ENCODE measurements at places on chromosomes 2 and 18. TPM values are rescaled to one million over a fixed set of nuclear protein-coding genes. Genes with fewer than 3 reads are reported as not detected.

Gene VPS54
- total RNA-seq = 16.0 TPM

Gene SPP2
- not detected for total RNA-seq

Gene ZSWIM2
- not detected for total RNA-seq

Gene CCL20
- total RNA-seq = not detected

Gene CCBE1
- total RNA-seq = not detected

Gene ADRA2B
- total RNA-seq = 0.26 TPM

Gene DSG2
- 0.25 TPM for total RNA-seq

Gene SLC23A3
- 4.7 TPM for total RNA-seq

Gene SRD5A2
- total RNA-seq = not detected

Gene SLC40A1
- total RNA-seq = 4.1 TPM

Gene TMEFF2
- total RNA-seq = not detected

Gene LBX2
- total RNA-seq = 1.2 TPM

Gene TCF7L1
- total RNA-seq = not detected

Gene CCDC178
- total RNA-seq = not detected

Gene STARD6
- not detected for total RNA-seq

Gene CFC1
- total RNA-seq = not detected

GRCh38 chr2:40062381-40062780 lies 283.3 kb upstream of the THUMPD2 start:
- no peak for DNase-seq

DNA sequence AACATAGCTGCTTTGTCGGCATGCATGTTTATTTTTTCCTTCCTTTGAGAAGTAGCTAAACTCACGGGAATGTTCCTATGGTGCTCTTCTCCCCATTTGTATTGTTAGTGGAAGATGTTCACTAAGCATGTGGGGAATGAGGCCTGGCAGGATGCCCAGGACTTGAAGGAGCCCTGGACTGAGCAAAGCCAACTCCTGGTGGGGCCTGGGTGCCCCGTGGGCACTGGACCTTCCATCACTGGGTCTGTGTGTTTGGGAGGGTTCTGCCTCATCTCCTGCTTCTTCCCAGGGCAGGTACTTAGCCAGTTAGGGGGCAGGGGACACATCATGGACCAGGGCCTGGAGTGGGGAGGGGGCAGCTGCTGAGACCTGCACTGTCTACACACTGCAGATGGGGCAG lies 49.3 kb downstream of the ACAA2 start:
- DNase-seq = no peak

DNA sequence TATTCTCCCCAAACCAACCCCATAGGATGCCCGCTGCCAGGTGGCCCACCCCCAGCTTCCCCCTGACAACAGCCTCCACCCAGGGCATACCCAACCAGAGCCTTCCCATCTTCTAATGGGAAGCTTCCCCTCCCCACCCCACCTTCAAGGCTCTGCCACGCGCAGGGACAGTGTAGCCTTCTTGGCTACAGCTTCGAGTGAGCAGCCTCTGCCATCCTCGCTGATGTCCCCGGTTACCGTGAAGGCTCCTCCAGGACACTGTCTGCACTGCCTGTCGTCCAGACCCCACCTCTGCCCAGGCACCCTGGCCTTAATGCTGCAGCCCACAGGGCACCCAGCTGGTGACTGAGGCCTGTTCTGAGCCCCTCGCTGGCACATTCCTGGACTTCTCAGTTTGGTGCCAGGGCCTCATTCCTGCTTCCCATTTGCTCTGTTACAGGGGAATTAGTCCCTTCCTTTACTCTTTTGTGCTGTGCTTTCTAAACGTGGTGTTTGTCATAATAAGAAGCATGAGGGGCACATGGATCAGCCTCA lies 13.0 kb upstream of the ADNP2 start:
- no peak for DNase-seq

DNA sequence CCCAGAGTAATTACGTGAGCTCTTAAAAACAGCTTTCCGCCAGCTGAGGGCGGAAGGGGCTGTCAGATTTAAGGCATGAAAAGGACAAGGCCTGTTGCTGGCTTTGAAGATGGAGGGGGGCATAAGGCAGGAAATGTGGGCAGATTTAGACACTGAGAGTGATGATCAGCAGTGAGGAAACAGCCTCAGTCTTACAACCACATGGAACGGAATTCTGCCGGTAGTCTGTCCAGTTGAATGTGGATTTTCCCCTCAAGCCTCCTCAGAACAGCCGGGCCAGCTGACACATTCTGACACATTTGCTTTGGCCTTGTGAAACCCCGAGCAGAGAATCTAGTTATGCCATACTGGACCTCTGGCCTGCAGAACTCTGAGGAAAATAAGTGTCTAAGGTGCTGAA lies 16.6 kb downstream of the POLE4 start:
- DNase-seq = no peak

DNA sequence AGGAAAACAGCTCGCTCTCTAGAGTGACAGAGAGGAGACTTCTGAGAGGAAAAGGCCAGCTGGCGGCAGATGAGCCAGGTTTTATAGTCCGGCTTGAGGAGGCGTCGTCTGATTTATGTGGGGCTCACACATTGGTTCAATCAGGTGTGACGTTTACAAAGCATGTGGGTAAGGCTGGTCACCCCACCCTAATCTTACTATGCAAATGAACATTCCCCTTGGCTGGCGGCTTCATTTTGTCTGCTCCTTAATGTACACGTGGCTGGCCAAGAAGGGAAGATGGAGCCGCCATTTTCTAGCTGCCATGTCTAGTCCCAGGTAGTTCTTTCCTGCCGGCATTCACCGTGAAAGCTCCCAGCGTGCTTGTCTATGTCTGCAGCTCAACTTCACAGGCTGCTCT lies 299.1 kb upstream of the SPRED2 start:
- DNase-seq = no peak

- no peak for DNase-seq
Observed at GRCh38 chr2:163664610-163665009, 71.2 kb downstream of the FIGN start.

DNA sequence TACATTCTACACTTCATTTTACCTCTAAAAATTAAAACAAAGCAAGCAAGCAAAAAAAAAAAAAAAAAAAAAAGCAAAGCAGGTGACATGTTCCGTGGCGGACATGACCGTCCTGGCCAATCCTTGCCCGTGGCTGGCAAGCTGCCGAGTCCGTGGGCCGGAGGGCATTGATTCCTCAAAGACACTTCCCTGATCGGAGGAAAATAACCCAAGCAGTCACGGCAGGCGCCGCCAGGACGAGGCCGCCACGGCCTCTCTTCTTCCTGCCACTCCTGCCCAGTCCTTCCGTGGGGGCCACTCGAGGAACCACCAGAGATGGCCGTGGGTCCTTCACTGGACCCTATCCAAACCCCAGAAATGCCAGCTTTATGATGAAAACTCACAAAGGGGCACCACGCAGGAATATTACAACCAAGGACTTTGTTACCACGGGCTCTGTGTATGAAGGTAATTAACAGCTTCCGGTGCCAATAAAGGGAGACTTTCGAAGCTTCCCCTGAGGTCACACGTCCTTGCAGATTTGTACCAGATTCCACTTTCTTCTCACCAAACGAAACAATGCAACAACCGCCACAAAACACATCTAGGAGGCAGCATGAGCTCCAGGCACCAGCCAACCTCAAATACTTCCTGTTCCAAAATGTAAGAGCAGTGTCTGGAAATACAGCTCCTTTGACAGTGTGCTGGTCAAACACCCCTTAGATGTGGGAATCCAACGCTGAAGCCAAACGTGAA lies 170.3 kb downstream of the HDAC4 start:
- no peak for DNase-seq

- peak; percentile 70 for DNase-seq
Observed at GRCh38 chr2:111116843-111117597, 3.7 kb upstream of the BCL2L11 start.

GRCh38 chr2:144686518-144687215 lies 166.7 kb upstream of the ZEB2 start:
- no peak for DNase-seq

DNA sequence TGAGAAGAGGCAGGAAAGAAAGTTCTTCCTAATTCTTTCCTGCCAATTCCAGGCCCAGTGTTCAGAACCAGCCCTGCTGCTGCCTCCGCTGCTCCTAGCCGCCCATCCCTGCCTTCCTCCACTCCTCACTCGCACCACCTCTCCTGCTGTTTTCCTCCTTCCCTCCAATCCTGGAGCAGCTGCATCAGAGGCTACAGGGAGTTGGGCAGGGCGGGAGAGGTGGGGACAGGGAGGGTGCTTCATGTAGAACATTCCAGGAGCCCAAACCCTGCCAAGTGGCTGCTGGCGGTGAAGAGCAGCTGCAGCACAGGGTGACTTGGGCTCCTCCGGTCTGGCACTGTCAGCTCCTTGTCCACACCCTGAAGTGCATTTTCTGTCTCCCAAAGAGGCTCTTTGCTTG lies 176.3 kb downstream of the TNS1 start:
- no peak for DNase-seq

DNA sequence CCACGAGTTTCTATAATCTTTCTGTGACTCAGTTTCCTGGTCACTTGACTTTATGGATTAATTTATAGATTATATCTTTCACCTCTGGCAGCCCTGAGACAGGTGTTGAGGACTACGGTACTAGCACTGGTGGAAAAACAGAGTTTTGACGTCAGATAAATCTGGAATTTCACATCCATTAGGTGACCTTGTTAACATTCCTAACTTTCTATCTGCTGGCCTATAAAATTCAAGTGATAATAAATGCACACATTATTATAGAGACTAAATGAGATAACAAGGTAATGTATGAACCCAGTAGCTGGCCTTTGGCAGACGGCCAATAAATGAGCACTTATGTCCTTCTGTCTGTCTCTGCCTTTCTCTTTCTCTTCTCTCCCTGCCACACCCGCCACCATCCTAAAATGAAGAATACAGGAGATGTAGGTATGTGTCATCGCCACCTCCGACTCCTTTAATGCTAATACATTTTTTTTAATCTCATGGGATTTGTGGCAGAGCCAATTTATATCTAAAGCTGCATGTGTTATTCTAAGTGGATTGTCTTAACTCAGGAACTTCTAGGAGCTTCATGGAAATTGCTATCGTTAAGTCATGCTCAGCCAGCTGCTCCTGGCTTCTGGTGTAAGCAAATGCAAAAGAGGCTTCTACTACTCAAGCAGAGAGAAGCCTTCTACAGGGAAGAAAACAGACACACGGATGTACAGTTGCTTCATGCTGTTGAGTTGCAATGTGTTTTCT lies 2.3 kb downstream of the TM4SF20 start:
- DNase-seq = no peak

- DNase-seq = no peak
Observed at GRCh38 chr2:3179626-3180025, 198.0 kb downstream of the EIPR1 start.

GRCh38 chr2:202444000-202444399 lies 67.9 kb downstream of the BMPR2 start:
- no peak for DNase-seq

GRCh38 chr2:120036145-120036544 lies 23.3 kb downstream of the EPB41L5 start:
- no peak for DNase-seq

DNA sequence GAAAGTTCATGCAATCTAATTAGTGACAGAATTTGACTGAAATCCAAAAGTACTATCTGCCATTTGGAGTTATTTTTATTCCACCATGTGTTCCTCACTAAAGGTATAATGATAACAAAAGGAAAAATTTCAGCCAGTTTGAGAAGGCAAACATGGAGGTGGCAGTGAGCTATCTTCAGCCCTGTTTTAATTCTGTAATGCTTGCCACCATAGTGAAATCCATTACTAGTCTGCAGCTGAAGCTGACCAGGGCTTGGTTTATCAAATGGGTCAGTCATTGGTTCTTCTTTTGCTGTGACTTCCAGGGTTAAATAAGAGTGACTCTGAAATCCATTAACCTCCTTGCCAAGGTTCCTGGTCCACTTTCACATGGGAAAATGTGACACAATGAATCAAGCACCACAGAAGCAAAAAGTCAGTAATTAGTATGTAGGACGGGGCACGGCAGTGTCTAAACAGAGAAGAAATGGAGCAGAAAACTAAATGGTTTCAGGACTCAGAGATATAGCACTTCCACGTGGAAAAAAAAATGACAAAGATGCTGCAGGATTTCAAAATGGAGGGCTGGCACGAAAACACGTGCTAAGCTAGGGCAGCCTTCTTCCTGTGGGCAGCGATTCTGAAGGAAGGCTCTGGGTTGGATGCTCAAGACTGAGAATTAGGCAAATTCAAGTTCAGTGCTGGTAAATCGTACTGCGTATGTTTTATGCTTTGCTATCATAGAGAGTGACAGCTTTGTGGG lies 87.2 kb downstream of the EPHA4 start:
- no peak for DNase-seq

DNA sequence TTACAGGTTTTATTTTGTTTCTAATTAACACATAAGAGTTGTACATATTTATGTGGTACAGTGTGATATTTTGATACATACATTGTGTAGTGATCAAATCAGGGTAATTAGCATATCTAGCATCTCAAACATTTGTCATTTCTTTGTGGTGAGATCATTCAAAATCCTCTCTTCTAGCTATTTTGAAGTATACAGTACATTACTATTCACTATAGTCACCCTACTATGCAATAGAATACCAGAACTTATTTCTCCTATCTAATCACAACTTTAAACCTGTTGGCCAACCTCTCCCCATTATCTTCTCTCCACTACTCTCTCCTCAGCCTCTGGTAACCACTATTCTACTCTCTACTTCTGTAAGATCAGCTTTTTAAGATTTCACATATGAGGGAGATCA lies 325.8 kb downstream of the CYP26B1 start:
- no peak for DNase-seq

DNA sequence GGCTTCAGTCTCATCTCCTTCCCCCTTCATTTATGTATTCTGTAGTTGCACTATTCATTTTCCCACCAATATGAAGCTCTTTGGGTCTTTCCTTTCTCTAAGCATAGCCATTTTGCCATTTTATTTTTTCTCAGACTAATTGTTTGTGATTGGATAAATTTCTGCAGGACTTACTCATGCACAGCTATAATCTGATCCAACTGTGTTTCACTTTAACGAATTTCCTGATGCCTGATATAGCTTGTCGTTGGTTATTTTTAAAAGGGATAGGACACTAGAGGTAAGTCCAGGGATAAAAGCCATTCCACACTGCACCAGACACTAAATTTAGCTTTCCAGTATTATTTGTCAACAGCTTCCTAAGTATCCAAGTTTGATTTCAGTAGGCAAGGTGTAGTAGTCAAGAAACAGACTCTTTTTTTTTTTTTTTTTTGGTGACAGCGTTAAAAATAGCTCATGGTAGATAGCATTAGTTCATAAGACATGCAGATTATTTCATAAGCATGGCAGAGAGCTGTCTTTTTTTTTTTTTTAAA lies 17.4 kb downstream of the ASB18 start:
- no peak for DNase-seq
